ENCODE measurements at places on chromosomes 2 and 18. TPM values are rescaled to one million over a fixed set of nuclear protein-coding genes. Genes with fewer than 3 reads are reported as not detected.

The ANKRD30BL gene
- total RNA-seq = not detected

The TRIM43 gene
- total RNA-seq = not detected

The ZSWIM2 gene
- not detected for total RNA-seq

The NETO1 gene
- 13.3 TPM for total RNA-seq

The TSPYL6 gene
- not detected for total RNA-seq

The LTBP1 gene
- total RNA-seq = 53.3 TPM

The DHRS9 gene
- 1.3 TPM for total RNA-seq

The TMEM247 gene
- total RNA-seq = not detected

The FBXO41 gene
- 5.5 TPM for total RNA-seq

The ANKRD30B gene
- not detected for total RNA-seq

The KIF5C gene
- 38.9 TPM for total RNA-seq

The ITPRID2 gene
- 109 TPM for total RNA-seq

The SRD5A2 gene
- not detected for total RNA-seq

The PELI1 gene
- 58.2 TPM for total RNA-seq

The KIF1A gene
- 112 TPM for total RNA-seq

The MAT2A gene
- 209 TPM for total RNA-seq

All from type B pancreatic cell (in vitro differentiated cells).